ENCODE measurements at places on chromosomes 12 and 14.

- DNase-seq: no peak
These were observed 58.3 kb upstream of the DYRK2 start for GRCh38 chr12:67590149-67590790.

GRCh38 chr12:92619730-92620684 is 82.8 kb upstream of the PLEKHG7 start:
- no peak for DNase-seq

GRCh38 chr12:81440001-81440400 is 319.1 kb downstream of the PPFIA2 start:
- DNase-seq: no peak

- no peak for DNase-seq
These were observed 44.0 kb downstream of the TRAF3 start for GRCh38 chr14:102821252-102821651.

DNA sequence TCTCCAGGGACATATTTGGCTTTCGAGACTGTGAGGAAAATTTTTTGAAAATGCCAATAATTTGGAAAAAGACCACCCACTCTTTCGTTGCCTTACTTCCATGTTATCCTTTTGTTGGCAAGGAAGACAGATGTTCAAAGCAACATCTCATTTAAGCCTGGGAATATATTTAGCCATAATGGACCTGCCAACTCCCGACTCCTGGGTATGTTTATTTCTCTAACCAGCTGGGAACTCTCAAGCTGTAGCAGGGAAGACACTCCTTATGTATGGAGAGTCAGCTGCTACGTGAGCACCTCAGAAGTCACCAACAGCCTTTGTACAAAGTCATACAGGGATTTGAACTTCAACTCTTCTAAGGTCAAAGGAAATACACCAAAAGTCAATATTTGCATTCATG is 96.5 kb upstream of the DAAM1 start:
- DNase-seq: no peak

- no peak for DNase-seq
These were observed 48.0 kb downstream of the USP15 start for GRCh38 chr12:62308201-62308600.

GRCh38 chr14:51460011-51460410 is 191.7 kb upstream of the FRMD6 start:
- no peak for DNase-seq

GRCh38 chr12:100365411-100365810 is 8.5 kb downstream of the SLC17A8 start:
- no peak for DNase-seq

DNA sequence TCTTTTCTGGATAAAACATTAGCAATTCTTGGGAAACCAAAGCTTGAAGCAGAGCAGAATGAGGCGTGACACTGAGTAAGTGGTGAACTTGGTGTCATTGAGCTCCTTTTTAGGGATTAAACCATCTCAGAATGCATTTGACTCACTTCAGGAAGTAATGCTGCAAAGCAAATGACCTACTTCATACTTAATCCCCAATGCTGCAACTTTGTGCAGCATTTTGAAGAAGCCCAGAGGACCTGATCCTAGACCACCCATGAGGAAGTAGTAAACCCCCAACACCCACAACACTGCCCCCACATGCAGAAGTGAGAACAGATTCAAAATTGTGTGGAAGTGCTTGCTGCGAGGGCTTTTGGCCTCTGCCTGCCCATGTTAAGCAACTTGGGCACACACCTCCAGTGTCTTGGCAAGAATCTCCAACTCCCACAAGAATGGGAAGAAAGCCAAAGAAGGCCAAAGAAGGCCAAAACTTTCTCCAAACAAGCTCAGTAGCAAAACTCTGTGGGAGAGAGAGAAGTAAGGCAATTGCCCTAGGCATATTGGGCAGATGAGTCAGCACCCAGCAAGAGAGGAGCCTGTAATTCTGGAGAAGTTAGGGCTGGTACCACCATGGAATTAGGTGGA is 69.2 kb upstream of the ETV6 start:
- DNase-seq: no peak

GRCh38 chr14:103456167-103456835 is 66.3 kb downstream of the CKB start:
- DNase-seq: no peak

DNA sequence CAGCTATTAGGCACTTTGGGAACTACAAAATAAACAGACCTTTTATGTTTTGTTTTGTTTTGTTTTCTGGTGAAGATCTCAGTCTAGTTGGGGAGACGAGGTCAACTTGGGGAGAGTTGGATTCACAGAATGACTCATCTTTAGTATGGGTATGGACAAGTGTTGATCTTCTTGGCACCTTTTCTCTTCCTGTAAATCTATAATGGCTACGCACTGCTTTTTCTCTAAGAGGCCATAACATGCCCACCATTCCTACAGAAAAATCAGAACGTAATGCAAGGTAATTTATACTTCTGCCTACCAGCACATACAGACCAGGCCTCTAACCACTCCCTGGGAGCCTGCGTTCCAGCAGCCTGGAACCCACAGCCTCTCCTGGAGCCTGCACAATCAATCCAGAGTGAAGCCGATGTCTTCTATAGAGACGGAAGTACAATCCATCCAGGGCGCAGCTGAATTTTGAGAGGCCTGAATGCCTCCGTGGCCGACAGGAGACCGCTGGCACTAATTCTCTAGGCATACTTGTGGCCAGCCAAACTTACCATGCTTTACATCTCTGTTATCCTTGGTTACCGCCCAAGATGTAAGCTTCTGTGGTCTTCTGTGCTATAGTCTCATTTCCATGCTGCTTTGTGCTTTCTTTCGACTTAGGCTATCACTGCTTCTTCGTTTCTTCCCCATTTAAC is 717 bp downstream of the PPHLN1 start:
- DNase-seq: no peak

GRCh38 chr12:67991158-67991557 is 1.9 kb downstream of the IFNG-AS1 start:
- no peak for DNase-seq

DNA sequence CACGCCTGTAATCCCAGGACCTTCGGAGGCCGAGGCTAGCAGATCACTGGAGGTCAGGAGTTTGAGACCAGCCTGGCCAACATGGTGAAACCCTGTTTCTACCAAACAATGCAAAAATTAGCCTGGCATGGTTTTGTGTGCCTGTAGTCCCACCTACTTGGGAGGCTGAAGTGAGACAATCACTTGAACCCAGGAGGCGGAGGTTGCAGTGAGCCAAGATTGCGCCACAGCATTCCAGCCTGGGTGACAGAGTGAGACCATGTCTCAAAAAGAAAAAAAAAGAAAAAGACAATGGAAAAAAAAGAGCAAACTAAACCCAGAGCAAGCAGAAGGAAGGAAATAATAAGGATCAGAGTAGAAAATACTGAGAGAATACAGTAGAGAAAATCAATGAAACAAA is 5.4 kb downstream of the CHURC1 start:
- DNase-seq: no peak

DNA sequence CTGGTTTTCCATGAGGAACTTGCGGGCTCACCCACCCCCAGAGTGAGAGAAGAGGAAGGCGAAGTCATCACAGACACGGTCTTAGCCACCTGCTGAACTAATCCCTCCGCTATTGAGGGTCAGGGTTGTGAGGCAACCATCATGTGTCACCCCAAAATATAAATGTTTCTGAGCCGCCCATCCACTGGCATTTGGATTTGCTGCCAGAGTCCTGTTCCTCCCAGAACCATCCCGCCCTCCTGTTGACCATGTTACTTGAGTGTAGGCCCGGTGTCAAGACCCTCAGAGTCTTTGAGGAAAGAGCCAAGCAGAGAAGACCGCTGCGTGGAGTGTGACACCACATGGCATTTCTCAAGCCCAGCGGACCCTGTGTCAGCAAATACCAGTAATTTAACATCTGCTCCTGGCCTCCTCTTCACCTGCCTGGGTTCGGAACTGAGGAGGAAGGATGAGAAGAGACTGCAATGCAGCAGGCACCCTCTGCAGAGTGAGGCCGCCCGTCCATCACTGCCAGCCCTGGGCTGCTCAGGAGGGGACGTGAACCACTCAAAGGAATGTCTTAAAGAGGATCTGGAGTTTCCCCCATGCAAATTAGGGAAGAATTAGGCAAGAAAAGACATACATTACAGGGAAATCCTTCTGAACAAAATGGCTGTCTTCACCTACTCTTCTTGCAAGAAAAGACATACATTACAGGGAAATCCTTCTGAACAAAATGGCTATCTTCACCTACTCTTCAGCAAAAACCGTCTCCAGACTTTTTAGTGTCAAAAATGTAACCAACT is 100.4 kb downstream of the FBXL14 start:
- no peak for DNase-seq

DNA sequence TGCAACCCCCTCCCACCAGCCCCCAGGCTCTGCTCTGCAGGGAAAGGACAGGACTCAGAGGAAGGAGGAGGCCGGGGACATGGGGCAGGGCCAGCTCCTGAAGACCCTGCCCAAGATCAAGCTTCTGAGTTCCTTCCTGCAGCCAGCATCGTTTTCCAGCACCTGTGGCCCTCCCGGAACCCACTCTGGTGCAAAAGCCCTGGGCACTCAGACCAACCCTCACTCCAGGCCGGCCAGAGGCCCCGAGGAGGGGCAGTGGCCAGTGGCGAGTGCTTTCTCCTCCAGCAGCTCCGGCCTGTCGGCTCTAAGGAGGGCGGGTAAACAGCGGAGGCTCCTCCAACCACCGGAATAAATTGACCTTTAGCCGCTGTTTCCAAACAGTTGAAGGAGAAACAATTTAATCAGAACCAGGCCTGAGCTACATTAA is 10.8 kb downstream of the TMEM179 start:
- no peak for DNase-seq

GRCh38 chr12:82029936-82030335 is 270.8 kb upstream of the PPFIA2 start:
- no peak for DNase-seq
